Naive thymus-derived CD4-positive, alpha-beta T cell (primary cell): ENCODE measurements at places on chromosomes 1 and 21. TPM values are rescaled to one million over a fixed set of nuclear protein-coding genes. Genes with fewer than 3 reads are reported as not detected.

DNA sequence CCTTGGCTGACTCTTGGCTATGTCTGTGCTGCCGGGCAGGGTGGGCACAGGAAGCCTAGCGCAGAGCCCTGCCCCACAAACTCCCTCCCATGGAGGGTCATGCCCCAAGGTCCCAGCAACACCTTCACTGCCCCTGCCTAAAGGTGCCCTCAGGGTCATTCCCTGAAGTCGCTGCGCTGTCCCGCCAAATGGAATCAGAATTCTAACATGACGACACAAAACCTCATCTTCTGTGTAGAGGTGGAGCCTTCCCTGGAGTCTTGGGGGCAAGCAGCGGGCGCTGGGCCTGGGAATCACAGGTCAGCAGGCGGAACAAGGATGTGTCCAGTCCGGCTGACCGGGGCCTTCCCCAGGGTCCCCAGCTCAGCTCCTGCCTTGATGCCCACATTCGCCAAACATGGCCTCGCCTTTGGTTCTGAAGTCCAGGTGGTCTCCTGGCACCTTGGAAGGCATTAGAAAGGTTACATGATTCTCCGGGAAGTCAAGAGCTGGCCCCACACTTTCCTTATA, 17.3 kb downstream of the TMEM201 start:
- DNase-seq = no peak

GRCh38 chr1:197342044-197342565, 74.1 kb downstream of the CRB1 start:
- DNase-seq = no peak

GLMP gene
- polyA plus RNA-seq = 19.3 TPM

WDR64 gene
- polyA plus RNA-seq = 0.29 TPM

RGS18 gene
- polyA plus RNA-seq = 0.08 TPM

DNA sequence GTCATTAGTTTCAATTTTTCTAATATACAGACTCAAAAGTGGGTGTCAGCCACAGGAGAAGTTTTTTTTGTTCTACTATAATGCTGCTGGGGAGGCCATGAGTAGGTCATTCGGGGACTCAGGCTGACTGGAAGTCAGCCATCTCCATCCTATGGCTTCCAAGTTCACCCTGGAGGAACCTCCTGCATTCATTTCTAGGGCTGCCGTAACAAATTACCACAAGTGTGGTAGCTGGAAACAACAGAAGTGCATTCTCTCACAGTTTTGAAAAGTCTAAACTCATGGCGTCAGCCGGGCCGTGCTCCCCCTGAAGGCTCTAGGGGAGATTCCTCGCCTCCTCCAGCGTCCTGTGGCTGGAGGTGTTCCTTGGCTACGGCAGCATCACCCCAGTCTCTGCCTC, 17.7 kb downstream of the AGT start:
- DNase-seq = no peak

OR6N1 gene
- polyA plus RNA-seq = not detected

GLIS1 gene
- not detected for polyA plus RNA-seq

- DNase-seq = no peak
Observed at GRCh38 chr1:200161801-200162200, 134.3 kb downstream of the NR5A2 start.
